Activated CD4-positive, CD25-positive, alpha-beta regulatory T cell treated with anti-CD3 and anti-CD28 coated beads, Interleukin-2, amount 50 U/mL, for 72 hours (primary cell): ENCODE measurements at places on chromosomes 16 and 17.
A peak's percentile ranks its signal among the peaks of the same experiment; 100 is the strongest.

GRCh38 chr17:17297217-17297616 lies 6.0 kb upstream of the NT5M start:
- no peak for DNase-seq

- DNase-seq: peak; percentile 79
Measured at GRCh38 chr17:63698886-63699637, 863 bp downstream of the LIMD2 start.

GRCh38 chr17:27596096-27596495 lies 34.9 kb upstream of the LGALS9 start:
- no peak for DNase-seq

- DNase-seq: no peak
Measured at GRCh38 chr17:4354862-4355514, 11.5 kb downstream of the UBE2G1 start.

- no peak for DNase-seq
Measured at GRCh38 chr17:71864755-71865154, 256.1 kb upstream of the SOX9 start.

DNA sequence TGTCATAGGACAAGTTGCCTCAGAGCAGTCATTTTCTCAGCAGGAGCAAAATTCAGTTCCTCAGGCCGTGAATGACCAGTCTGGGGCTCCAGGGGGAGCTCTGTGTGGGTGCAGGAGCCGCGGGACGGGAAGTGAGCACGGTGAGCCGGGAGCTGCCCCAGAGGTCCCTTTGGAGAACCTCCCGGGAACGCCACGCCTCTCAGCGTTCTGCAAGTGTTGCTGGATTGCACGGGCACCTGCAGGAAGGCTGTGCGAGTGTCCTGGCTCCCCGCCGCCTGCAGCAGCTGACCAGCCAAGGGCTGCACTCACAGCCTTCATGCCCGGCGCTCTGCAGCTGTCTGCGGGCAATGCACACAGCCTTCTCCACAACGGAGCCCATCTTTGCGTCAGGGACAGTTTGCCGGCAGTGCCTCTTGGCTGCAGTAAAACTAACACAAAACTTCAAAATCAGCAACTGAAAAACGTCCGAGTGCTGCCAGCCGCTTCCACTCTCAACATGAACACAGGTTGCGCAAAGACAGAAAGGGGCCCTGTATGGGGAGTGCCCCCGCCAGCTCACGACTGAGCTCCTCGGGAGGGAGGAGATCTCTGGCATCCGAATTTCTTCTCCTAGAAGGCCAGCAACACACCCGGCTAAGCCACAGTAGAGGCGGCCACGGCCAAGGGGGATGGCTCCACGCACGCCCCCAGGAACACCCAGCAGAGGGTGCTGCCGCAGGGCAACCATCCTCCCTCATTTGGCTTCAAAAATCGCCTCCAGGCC lies 16.0 kb downstream of the NDUFAF8 start:
- no peak for DNase-seq

GRCh38 chr16:56163938-56164337 lies 27.4 kb upstream of the GNAO1 start:
- no peak for DNase-seq

GRCh38 chr16:52584354-52585320 lies 37.7 kb upstream of the TOX3 start:
- DNase-seq: no peak

- DNase-seq: no peak
Measured at GRCh38 chr16:52529226-52529625, 17.7 kb downstream of the TOX3 start.

GRCh38 chr16:75254359-75254837 lies 3.0 kb upstream of the BCAR1 start:
- no peak for DNase-seq

- DNase-seq: no peak
Measured at GRCh38 chr16:76946879-76947278, 244.1 kb upstream of the MON1B start.

DNA sequence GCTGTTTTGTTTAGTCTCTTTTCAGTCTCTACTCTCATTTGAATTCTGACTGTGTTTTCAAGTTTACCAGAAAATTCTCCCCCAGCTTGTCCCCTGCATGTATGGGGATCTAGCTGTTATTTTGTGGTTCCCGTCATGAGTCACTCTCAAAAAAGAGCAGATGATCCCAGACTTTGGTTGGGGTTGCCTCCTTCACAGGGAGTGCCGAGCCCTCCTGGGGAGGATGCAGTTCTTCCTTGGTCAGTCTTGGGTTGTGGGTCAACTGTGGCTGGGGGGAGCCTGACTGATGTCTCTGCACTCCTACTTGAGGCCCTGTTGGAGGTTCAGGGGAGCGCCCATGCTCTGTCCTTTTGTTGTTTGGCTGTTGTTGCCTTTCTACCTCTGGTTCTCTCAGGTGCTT lies 37.7 kb downstream of the EPN2 start:
- DNase-seq: no peak

DNA sequence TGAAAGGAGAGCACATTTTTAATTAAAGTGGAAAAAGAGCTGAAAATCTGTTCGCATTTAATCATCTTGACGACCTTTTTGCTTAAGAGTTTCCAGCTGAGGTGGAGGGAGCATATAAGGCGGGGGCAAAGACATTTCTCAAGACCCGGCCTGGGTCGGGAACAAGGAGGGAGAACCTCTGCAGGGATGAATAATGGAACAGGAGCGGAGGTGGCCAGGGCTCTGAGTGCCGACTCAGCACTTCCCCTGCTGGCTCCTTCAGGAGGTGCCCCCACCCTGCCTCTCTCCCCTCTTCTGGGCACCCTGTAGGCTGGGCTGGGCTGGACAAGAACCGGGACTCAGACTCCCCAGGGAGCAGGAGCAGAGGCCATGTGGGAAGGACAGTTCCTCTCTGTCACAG lies 7.9 kb upstream of the NGFR start:
- no peak for DNase-seq

GRCh38 chr17:5282642-5283217 lies 646 bp downstream of the RABEP1 start:
- DNase-seq: no peak

GRCh38 chr16:10629592-10629963 lies 49.2 kb upstream of the EMP2 start:
- DNase-seq: no peak

DNA sequence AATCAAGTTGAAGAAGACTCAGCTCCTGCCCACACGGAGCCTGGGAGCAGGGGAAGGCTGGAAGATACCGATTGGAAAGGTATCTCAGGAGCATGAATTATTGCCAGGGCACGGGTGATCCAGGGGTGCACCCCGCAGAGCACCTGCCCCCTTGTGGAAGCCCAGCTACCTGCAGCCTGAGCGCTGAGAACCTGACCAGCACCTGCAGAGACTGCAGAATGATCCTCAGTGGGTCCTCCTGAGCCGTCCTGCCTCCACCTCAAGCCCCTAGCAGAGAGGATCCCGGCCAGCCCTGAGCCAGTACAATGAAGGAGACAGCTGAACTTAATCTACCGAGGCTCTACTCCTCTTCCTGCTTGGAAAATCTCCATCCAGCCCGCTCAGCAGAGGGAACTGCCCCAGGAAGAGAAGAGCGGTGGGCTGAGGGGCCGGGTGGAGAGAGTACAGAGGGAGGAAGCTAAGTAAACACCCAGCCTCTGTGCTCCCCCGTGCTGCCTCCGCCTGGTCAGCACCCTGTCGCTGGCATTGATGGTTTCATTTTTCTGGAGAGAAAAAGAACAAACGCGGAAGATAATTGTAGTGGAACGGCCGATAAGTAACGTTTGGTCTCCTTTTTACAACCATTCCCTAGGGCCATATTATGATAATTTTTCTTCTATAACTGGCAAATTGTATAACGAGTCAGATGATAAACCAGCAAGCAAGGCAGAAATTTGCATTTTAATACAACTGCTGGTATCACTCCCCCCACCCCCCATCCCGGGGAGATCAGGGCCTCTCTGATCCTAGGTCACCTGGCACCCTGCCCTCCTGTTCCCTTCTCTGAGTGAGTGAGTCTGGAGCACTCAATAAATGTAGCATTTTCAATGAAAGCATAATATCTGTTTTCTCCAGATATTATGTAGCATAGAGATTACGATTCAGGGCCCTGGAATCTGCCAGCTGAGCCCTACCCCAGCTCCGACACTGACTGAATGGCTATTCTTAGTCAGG lies 204.5 kb upstream of the RPL38 start:
- peak; percentile 65 for DNase-seq

DNA sequence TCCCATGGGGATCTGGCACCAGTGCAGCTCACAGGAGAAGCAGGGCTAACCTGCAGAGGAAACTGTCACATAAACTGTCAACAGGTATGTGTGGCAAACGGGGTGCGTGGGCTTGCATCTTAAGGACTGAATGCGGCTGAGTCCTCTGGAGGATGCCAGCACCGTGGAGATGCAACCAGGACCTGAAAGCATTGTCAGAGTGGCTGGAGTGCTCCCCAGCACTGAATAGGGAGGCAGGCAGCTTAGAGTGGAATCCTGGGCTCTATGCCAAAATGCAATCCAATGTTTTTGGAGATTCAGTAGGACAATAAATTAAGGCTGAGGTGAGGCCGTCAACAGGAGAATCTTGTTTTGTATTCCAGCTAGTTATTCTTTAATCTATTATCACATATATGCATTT lies 21.3 kb upstream of the SALL1 start:
- no peak for DNase-seq

GRCh38 chr17:50447870-50448595 lies 20.6 kb downstream of the CHAD start:
- DNase-seq: no peak

GRCh38 chr16:50573279-50573678 lies 25.1 kb downstream of the NKD1 start:
- no peak for DNase-seq

DNA sequence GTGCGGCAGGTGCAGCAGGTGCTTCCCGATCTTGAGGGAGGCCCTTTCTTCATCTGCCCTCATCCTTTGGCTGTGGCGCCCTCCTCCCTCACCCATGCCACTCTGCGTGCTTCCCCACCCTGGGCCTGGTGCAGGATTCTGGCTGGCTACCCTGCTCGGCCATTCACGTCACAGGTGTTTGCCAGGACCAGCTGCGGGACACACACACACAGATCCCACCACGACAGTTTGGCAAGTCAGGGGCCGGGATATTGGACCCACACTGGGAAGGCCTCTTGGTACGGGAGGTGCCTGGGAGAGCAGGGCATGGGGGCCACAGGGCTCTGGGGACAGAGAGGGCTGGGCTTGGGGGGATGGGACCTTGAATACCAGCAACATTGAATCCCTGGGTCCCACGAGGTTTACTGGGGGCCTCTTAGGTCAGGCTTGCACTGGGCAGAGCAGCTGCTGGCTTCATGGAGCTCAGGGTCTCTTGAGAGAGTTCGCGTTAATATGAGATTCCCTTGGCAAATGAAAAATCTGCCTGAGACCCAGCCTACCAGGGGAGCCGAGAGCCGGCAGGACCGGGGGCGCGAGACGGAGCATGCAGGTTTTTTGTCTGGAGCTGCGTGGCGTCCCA lies 15.1 kb downstream of the ADCY7 start:
- no peak for DNase-seq

- no peak for DNase-seq
Measured at GRCh38 chr16:81239367-81240121, 1.1 kb downstream of the BCO1 start.

DNA sequence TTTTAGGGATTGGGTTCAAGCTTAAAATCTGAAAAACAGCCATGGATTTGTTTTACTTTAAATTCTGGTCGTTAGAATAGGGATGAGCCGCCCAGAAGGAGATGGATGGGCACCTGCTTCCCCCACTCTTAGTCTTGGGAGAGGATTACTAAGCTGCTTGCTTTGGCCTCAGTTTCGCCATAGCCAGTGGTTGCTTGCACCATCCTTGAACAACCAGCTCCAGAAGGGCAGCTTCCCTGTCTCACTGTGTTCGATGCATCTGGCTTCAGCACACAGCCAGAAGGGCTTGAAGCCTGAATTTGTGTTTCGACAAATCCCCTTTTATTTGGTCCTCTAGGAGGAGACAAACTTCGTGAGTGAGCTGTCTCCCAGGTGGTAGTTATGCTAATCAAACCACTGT lies 7.1 kb downstream of the CYB5D2 start:
- no peak for DNase-seq

DNA sequence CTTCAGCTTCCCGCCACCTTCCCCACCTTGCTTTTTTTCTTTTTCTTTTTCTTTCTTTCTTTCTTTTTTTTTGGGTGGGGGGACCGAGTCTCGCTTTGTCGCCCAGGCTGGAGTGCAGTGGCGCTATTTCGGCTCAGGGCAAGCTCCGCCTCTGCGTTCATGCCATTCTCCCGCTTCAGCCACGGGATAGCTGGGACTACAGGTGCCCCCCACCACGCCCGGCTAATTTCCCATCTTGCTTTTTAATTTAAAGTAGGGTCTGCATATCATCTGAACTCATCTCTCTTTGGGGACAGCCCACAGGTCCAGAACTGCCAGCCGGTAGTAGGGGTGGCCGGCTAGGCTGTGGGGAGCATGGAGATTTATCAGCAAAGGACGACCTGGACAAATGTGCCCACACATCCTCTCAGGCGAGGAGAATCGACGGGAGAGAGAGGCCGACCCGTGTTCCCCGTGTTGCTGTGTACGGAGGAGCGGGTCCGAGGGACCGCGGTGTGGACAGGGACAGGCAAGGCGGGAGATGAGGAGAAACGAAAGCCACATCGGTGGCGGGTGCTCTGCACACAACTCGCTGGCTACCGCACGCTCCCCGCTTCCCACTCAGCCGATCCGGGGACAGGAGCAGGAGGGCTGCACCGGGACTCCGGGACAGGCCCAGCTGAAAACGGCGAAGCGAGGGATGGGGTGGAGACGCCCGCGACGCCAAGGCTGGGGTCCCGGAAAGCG lies 2.4 kb downstream of the MT1M start:
- no peak for DNase-seq

DNA sequence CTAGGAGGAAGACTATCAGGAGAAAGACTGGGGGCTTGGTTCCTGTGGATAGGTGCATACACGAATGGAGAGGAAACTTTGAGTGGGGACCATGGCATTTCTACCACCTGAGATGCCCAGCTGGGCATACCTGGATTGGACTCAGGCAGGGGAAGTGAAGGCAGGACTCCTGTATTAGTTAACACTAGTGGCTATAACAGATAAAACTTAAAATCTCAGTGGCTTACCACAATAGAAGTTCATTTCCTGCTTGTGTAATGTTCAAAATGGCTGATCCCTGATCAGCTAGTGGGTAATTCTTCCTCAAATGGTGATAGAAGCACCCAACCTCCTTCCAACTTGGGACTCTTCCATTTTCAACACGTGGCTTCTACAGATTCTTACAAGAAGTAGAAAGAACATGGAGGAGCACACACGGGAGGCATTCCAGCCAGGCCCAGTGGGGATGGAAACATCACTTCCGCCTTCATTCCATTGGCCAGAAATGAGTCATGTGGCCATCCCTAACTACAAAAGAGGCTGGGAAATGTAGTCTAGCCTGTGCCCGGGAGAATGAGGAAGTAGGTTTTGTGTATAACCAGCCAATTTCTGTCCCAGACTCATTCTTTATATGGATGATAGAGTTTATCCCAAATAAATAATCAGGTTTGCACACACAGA lies 112.1 kb downstream of the UTP18 start:
- DNase-seq: no peak

DNA sequence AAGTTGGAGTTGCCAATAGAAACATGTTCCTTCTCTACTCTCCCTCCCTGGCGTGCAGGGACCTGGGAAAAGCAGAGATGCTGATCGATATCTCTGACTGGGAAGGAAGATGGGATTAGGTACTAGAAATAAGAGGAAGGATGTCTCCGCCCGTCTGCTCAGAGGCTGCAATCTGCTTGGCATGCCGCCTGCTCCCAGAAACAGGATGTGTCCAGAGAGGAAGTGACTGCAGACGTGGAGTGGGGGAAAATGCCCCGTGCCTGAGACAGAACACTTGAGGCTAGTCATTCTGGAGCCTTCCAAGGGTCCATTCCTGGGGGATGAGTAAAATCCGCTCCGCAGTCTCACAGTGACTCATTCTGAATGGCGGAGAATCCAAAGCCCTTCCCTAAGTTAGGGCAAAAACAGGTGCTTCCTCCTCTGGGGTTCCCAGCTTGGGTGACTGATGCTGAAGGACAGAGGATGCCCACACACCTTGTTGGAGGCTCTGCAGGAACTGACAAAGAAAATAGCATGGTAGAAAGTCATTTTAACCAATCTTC lies 45.0 kb upstream of the SMURF2 start:
- DNase-seq: no peak
